Fibroblast of upper back skin (primary cell): ENCODE measurements at places on chromosomes 12 and 14.

DNA sequence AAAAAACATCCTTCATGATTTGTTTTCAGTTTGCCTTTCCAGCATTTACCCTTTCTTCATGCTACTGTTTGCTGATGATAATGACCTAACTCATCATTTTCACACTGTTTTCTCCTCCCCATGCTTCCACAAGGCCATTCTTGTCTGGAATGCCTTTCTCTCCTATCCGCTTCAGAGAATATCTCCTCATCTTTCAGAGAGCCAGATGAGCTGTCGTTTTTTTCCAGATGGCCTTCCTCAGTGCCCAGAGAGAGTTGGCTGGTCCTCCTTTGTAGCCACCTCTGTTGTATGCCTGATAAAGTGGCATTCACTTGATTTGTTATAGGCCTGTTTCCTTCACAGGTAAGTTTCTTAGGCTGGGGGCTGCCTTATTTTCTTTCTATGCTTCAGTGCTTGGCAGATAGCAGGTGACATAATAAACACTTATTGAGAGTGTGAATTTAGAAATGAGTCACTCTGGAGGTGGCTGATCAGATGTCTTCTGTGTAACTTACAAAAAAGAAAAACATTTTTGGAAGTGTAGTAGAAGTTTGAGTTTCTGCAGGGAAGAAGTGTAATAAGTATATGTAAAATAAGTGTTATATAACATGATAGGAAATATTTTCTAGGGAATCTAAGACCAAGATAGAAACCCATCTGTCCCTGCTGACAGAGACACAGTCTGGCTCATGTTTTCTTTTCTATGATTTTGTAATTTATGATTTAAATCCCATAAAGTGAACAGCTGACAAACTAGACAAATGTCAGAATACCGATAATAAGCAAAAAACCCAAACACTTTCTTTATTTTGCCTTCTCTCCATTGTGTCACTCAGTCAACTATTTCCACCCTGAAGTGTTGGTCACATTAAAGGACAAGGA lies 174.5 kb downstream of the DACT1 start:
- DNase-seq, result no peak

DNA sequence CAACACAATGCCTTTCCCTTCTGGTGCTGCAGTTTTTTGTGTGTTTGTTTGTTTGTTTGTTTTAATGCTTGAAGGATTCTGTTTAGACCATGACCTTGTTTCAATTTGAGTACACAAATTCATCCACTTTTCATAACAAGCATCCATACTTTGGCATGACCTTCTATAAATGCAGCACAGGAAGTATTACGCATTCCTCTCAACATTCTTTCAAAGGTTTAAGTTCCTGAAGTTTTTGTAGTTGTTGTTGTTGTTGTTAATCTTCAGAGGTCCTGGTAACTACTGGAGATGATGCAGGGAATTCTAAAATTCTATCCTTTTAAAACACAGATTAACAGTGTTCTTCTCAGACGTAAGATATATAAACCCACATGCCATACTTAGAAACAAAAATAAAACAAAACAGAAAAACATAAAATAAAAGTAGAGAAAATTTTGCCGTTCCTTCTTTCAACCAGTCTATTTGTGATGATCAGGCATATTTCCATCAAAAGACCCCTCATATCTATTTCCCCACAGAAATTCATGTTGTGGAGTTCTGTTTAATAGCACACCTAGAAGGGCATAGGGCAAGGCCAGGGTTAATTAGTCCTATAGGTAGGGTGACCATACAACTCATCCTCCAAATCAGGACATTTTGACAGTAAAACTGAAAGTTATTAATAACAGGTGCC lies 529.9 kb downstream of the NOVA1 start:
- no peak for DNase-seq

DNA sequence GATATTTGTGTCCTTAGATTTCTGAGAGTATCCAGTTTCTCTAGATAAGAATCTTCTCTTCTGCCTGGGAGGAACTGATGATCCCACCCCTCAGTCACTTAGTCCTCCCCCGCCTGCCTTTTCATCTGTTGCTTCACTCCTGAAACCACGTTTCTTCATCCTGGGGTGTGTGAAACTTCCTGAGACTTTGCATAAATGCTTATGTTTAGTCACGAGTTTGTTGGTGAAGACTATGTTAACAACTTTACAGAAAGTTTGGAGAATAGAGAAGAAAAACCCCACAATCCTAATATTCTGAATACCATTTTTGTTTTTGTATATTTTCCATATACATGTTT lies 33.2 kb downstream of the MARK3 start:
- DNase-seq, result peak; percentile 69

DNA sequence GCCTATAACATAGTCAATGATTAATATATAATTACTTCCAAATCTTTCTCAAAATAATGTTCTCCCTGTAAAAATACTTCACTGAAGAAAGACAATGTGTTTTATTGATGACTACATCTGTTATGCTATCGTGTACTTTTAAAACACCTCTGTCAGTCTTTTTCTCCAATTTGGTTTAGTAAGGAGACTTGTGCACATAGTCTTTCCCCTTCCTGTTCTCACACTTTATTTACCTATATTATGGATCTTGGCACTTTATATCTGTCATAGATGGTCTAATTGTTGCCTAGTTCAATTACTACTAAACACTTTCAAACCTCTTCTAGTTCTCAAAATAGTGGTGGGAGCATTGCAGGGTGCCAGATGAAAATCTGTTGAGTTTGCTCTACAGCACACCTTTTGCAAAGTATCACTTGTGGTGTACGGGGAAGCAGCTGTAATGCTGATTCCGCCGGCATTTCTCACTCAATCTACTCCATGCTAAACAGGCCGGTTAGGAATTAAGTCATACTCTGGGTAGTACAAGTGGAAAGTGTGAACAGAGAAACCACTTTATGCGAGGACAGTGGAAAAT lies 1.1 kb upstream of the INSM2 start:
- no peak for DNase-seq

DNA sequence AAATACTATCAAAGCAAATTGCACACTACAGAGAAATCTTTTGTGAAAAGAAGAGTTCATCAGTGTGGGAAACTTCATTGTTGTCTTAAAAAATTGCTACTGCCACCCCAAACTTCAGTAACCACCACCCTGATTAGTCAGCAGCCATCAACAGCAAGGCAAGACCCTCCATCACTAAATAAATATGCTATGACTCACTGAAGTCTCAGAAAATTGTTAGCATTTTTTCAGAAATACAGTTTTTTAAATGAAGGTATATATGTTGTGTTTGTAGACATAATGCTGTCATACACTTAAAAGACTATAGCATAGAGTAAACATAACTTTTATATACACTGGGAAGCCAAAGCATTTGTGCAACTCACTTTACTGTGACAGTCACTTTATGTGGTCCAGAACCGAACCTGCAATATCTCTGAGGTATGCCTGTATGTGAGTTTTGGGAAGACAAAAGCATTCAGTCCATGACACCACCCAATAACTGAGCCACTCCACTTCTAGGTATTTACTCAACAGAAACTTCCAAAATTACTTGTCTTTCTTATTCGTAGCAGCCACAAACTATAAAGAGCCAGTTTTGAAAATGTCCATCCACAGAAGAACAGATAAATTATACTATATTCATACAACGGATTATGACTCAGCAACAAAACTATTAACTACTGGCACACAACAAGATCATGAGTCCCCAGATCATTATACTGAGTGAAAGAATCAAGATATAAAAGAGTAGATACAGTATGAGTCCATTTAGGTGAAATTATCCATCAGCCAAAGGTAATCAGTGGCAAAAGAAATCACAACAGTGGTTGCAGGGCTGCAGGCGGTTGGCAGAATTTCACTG lies 649.6 kb downstream of the BCL11B start:
- peak; percentile 63 for DNase-seq

DNA sequence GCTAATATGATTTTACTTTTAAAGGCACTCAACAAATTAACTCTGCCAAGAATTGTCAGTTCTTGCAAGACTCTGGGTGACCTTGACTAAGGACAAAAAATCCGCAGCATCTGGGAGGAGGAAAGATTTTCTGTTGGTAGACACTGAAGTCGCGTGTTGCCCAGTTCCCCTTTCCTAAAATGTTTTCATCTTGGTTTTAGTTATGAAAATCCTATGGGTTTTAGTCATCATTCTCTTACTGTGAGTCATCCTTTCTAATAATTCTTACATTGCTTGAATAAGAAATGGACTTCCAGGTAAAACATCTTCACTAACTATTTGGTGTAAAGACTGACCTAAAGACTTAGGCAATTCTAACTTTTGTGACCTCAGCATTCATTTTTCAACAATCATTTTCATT lies 9.1 kb downstream of the GSG1 start:
- DNase-seq, result peak; percentile 72
